Fibroblast of lung (primary cell): ENCODE measurements at places on chromosomes 6 and 20. TPM values are rescaled to one million over a fixed set of nuclear protein-coding genes. Genes with fewer than 3 reads are reported as not detected.
A peak's percentile ranks its signal among the peaks of the same experiment; 100 is the strongest.

DNA sequence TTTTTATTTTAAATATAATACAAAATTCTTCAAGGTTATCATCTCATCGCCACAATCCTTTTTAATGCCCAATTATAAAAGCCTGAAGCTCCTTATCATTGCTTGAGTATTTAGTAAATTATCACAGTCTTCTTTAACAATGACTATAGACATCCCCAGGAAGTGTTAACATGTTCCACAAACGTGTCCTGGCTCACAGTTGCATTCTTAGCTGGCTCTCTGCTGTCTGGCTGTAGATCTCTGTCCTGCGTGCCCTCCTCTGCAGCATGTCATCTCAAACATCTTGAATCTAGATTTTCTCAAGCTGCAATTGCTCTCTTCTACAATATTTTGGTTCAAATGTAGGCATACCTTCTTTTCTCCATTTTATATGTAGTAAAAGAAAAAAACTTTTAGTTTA lies 885.2 kb downstream of the EPHA7 start:
- DNase-seq = no peak

DNA sequence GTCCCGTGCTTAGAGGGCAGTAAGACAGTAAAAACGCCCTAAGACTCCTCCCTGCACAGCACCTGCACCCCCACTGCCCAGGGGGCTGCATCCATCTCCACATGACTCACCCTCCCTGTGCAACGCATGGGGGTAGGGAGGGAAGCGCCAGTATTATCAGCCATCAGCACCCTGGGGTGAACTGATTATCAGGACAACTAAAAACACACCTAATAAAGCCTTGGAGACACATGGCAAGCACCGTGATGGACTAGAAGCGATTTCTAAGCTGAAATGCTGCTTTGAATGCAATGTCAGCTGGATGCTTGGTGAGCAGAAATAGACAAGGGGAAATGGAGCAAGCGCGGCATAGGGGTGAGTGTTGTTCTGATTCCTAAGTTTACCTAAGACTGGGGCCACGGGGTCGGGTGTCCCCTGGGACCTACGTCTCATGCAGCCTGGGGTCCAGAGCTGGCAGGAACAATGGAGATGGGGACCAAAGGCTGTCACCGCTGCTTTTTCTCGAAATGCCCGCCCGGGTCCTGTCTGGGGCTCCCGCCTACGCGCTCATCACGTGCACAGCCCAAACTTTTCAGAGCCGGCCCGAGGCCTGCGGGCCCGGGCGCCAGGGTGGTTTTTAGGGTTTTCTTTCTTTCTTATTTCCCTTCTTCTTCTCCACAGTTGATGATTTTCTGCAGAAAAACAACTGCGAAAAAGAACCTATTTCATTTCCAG lies 702 bp upstream of the TNFAIP3 start:
- DNase-seq = peak; percentile 18

- DNase-seq = peak; percentile 68
Observed at GRCh38 chr6:6811128-6812009, 222.8 kb downstream of the LY86 start.

DNA sequence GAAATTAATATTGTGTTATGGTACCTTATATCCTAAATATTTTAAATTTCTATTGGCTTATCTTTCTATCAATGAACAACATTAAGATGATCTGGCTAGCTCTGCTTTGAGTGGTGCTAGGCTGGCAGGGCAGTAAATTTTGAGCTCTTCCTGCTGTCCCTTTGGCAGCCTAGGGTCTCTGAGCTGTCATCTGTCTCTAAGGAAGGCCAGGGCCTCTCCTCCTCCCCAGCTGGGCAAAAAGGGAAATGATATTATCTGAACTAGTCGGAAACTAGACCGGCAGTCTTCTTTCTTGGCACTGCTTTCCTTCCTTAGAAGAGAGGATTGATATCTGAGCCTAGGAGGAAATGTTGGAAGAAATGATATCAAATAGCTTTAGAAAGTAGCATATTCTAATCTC lies 176.7 kb upstream of the BTBD3 start:
- DNase-seq = no peak

DNA sequence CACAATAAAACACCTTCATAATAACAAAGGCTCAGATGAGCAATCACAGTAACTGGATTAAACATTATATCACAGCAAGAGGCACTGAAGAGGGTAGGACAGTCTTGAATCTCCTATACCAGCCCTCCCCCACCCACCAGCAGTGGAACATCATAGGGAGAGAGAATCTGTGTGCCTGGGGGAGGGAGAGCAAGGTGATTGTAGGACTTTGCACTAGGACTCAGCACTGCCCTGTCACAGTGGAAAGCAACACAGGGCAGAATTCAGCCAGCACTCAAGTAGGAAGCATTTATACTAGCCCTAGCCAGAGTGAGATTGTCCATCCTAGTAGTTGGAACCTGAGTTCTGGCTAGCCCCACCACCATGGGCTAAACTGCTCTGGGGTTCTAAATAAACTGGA lies 400.2 kb downstream of the HAO1 start:
- no peak for DNase-seq

- DNase-seq = no peak
Observed at GRCh38 chr20:24419786-24420185, 49.6 kb upstream of the SYNDIG1 start.

DNA sequence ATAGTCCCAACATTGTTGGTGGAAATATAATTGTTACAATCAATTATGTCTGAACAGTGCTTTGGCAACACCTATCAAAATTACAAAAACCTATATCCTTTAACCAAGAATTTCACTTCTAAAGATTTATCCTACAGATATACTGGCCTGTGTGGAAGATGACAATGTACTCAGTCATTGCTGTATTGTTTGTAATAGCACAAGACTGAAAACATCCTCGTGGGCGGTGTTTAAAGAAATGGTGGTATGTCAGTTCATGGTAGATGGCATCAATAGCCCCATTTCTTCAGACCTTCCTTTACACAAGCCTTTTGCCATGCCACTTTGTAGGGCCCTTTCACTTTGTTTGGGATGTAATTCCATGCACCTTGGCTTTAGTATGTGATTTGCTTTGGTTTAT lies 9.8 kb upstream of the TPBG start:
- DNase-seq = no peak

GRCh38 chr20:25447671-25448070 lies 40.2 kb downstream of the GINS1 start:
- DNase-seq = no peak

DNA sequence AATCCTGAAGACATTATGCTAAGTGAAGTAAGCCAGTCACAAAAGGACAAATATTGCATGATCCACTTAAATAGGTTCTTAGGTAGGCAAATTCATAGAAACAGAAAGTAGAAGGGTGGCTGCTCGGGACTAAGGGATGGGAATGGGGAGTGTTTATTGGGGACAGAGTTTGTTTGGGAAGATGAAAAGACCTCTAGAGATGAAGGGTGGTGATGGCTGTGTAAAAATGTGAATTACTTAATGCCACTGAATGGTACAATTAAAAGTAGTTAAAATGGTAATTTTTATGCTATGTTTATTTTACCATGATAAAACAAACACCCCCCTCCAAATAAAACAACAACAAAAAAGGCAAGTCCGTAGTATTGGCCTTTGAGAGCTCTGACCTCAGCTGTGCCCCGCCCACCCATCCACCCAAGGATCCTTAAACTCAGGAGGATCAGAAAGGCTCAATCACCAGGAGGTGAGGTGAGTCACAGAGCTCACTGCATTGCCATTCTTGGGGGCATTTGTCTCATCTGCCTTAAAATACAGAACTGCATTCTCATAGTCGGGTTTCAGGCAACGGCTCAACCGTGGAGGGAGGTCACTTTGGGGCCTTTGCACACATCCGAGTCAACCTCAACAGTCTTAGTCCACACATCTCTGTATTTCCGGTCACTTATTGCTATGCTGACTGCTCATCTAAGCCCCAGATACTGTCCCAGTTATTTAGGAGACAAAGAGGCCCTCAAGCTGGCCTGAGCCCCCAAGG lies 96.7 kb downstream of the SLC22A23 start:
- no peak for DNase-seq

DNA sequence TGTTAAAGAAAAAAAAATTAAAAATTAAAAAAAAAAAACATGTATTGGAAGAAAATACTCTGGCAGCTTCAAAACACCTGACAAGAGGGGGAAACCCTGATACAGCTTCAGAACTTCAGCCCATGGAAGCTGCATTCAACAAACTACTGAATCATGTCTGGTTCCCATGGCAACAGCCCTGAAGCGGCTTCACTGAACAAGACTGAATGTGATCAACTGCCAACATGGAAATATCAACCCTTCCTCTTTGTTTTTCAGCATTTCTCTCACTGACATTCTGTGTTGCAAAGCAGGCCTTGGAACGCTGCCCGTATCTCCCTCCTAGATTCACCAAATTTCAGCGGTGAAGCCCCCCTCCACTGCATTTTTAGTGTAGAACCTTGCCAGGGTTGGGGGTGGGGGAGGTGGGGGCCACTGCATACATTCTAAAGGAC lies 91.3 kb upstream of the SHLD1 start:
- DNase-seq = peak; percentile 91

DNA sequence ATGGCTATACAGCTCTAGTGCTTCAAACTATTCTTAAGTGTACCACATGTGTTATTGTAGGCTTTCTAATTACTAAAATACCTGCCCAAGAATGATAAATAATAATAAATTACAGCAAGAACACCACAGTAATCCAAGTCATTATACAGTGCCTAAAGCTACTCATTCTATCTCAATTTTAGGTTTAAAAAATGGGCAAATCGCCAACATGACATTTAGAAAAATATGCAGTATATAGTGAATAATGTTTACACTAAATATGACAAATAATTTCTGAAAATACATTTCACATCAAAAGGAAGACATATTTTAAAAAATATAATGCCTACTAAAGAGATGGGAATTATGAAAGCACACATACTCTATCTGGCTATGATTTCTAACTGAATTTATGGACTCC lies 91.8 kb downstream of the MAN1A1 start:
- DNase-seq = no peak

- peak; percentile 93 for DNase-seq
Observed at GRCh38 chr6:111938710-111939109, 65.5 kb upstream of the FYN start.

DNA sequence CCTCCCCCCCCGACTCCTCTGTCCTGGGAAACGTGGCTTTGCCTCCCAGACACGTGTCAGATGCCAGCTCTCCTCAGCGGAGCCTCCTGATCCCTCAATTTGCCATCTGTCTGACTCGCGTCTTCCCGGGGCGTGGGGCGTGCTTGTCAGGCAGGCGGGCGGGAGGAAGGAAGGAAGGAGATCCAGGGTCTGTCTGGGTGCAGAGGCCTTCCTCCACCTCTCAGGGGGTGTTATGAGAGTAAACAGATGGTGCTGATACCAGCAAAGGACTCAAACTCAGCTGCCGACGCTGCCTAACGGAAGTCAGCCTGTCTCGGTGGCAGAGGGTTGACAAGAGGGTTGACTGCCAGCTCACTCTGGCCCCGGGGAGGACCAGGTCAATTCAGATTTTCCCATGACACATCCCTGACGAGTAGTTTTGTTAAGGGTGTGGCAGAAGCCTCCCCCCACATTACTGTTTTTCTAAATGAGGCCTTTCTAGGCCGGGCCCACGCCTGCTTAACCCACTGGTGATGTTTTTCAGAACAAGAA lies 17.0 kb downstream of the UQCC2 start:
- DNase-seq = peak; percentile 62

DNA sequence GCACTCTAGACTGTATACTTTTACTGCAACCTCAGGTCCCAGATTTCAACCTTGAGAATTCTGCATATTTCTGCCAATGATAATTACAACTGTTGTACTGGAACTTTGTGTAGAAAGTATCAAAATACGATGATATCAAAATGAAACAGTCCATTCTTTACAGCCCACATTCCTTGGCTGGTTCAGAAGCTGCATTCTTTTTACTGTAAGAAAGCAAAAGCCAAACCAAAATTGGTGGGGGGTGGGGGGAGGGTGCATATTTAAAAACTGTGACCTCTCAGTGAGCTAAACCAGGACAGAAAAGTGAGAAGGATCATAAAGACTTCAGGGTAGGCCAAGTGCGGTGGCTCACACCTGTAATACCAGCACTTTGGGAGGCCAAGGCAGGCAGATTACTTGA lies 41.8 kb upstream of the UBR2 start:
- DNase-seq = no peak

GRCh38 chr6:24099181-24099580 lies 26.8 kb upstream of the NRSN1 start:
- DNase-seq = no peak

GRCh38 chr6:152356662-152357061 lies 280.5 kb downstream of the SYNE1 start:
- DNase-seq = peak; percentile 8

DNA sequence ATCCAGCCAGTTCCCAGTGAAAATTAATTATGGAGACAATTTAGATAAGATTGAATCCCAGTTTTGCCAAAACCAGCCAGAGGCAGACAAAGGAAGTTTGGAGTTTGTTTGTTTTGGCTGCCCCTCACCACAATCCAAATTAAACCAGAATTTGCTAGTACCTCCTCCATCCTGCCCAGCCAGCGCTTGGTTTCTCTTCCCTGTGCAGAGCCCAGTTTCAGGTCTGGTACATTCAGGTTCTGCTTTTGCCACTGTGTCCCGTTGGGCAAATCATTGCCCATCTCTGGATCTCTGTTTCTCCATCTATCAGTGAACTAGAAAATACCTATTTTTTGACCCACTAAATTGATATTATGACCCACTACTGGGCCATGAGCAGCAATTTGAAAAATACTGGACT lies 26.4 kb downstream of the FOXP4 start:
- no peak for DNase-seq

- peak; percentile 68 for DNase-seq
Observed at GRCh38 chr6:165573671-165574070, 89.4 kb downstream of the PDE10A start.

DNA sequence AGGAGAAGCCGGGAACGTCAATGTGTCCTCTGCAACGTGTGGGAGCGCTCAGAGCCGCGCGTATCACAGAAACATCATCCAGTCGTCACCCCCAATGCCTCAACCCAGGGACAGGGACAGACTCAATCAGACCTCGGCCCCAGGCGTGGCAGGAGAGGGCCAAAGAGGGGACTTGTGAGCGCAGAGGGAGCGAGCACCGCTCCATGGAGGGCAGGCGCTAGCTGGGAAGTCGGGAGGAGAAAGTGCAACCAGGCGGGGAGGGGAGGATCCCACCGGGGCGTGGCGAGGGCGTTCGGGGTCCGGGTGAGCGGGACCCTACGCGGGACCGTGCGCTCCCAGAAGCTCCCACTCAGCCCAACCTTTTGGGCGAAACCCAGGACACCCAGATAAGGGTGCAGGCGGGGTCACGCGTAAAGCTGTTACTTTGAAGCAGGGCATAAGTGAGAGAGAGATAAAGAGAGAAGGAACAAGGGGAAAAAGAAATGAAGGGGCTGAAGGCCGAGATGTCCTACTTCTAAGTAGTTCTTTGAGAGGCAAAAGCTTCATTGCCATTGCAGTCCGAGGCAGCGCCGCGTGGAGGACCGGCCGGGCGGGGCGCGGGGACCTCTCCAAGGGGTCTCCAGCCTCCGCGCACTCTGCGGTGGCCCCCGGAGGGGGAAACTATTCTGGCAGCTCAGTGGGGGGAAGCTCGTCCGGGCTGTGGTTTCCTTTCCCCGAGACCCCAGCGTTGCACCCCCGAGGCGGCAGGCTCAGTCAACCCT lies 862 bp upstream of the SOBP start:
- DNase-seq = no peak

Gene PCK1
- under 0.01 TPM in 1 of 2 replicates, not detected in the other for total RNA-seq

Gene FOXP4
- total RNA-seq = 1.3 and 1.8 TPM in 2 replicates

Gene TRIM40
- not detected in 2 replicates for total RNA-seq

Gene RBPJL
- not detected in 2 replicates for total RNA-seq

Gene EPB41L1
- 10.3 and 17.0 TPM in 2 replicates for total RNA-seq

Gene STMND1
- not detected in 2 replicates for total RNA-seq

Gene TASP1
- total RNA-seq = 6.3 and 6.7 TPM in 2 replicates

Gene HCRTR2
- not detected in 2 replicates for total RNA-seq
